ENCODE measurements at places on chromosomes 3 and 15. TPM values are rescaled to one million over a fixed set of nuclear protein-coding genes. Genes with fewer than 3 reads are reported as not detected.

HRG gene
- total RNA-seq = not detected

CD96 gene
- 0.09 TPM for total RNA-seq

CHRM5 gene
- not detected for total RNA-seq

QTRT2 gene
- total RNA-seq = 23.7 TPM

NRG4 gene
- total RNA-seq = not detected

ACKR4 gene
- 11.4 TPM for total RNA-seq

SCG3 gene
- not detected for total RNA-seq

CYP19A1 gene
- total RNA-seq = 3.1 TPM

ADCY5 gene
- under 0.01 TPM for total RNA-seq

C2CD4B gene
- total RNA-seq = not detected

PLD1 gene
- 23.1 TPM for total RNA-seq

TLR9 gene
- total RNA-seq = not detected

ALG3 gene
- 34.0 TPM for total RNA-seq

P2RY13 gene
- not detected for total RNA-seq

TXNRD3 gene
- 27.9 TPM for total RNA-seq

SH3GL3 gene
- total RNA-seq = 2.1 TPM

ZIC1 gene
- total RNA-seq = not detected

ISLR gene
- 163 TPM for total RNA-seq

AMOTL2 gene
- total RNA-seq = 75.7 TPM

ALS2CL gene
- total RNA-seq = 0.16 TPM

C3orf70 gene
- 1.1 TPM for total RNA-seq

BCHE gene
- total RNA-seq = 5.7 TPM

EXD1 gene
- total RNA-seq = not detected

C3orf62 gene
- total RNA-seq = 2.9 TPM

HACL1 gene
- total RNA-seq = 48.9 TPM

AQP9 gene
- 0.09 TPM for total RNA-seq

FSIP1 gene
- 4.2 TPM for total RNA-seq

ANKRD63 gene
- total RNA-seq = not detected

GABRA5 gene
- not detected for total RNA-seq

SKOR1 gene
- total RNA-seq = 0.08 TPM

SEMA3B gene
- 9.7 TPM for total RNA-seq

FMN1 gene
- 9.2 TPM for total RNA-seq

DNAH12 gene
- 0.09 TPM for total RNA-seq

FRMD4B gene
- total RNA-seq = 0.81 TPM

COL8A1 gene
- total RNA-seq = 24.3 TPM

PRR20G gene
- total RNA-seq = not detected

ALDH1L1 gene
- 0.18 TPM for total RNA-seq

RBMS3 gene
- 84.1 TPM for total RNA-seq

P2RY14 gene
- total RNA-seq = 0.41 TPM

TRIP4 gene
- 11.8 TPM for total RNA-seq

CYP1A2 gene
- not detected for total RNA-seq

FAM98B gene
- 6.5 TPM for total RNA-seq

SLC12A6 gene
- 29.4 TPM for total RNA-seq

MCF2L2 gene
- not detected for total RNA-seq

PTH1R gene
- total RNA-seq = not detected

TRIM42 gene
- not detected for total RNA-seq

PLAAT1 gene
- total RNA-seq = 0.90 TPM
